ENCODE measurements at places on chromosomes 6 and 20. TPM values are rescaled to one million over a fixed set of nuclear protein-coding genes. Genes with fewer than 3 reads are reported as not detected.

GABRR2 gene
- polyA plus RNA-seq: not detected

ME1 gene
- not detected for polyA plus RNA-seq

MAS1 gene
- not detected for polyA plus RNA-seq

KCNK15 gene
- polyA plus RNA-seq: not detected

SLC22A7 gene
- not detected for polyA plus RNA-seq

CAGE1 gene
- not detected for polyA plus RNA-seq

TNNC2 gene
- 0.49 TPM for polyA plus RNA-seq

DPM1 gene
- polyA plus RNA-seq: 82.0 TPM

CCDC170 gene
- polyA plus RNA-seq: not detected

OR2H2 gene
- not detected for polyA plus RNA-seq

TSBP1 gene
- not detected for polyA plus RNA-seq

LGSN gene
- polyA plus RNA-seq: not detected

LIME1 gene
- polyA plus RNA-seq: 547 TPM

TRAPPC3L gene
- not detected for polyA plus RNA-seq

WFDC8 gene
- not detected for polyA plus RNA-seq

ZMYND8 gene
- 7.5 TPM for polyA plus RNA-seq

CST9L gene
- polyA plus RNA-seq: not detected
